ENCODE measurements at places on chromosomes 5 and 9. TPM values are rescaled to one million over a fixed set of nuclear protein-coding genes. Genes with fewer than 3 reads are reported as not detected.

The STK32A gene
- total RNA-seq, result 1.3 TPM

DNA sequence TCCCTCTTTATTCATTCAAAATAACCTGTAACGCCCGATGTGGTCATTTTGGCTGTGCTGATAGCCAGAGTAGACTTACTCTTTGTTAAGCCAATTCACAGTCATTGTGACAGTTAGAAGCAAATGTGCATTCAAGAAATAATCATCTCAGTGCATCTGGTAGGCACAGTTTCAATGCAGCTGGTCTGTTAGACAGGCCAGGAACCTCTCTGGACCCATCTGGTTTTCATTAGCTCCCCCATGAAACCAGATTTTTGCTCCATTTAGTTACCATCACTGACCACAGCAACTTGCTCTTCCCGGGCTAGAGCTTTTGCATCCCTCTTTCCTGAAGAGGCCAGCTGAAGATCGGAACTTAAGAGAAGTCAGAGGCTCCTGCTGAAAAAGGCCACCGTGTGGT, 284.2 kb downstream of the NSG2 start:
- peak; percentile 25 for DNase-seq

DNA sequence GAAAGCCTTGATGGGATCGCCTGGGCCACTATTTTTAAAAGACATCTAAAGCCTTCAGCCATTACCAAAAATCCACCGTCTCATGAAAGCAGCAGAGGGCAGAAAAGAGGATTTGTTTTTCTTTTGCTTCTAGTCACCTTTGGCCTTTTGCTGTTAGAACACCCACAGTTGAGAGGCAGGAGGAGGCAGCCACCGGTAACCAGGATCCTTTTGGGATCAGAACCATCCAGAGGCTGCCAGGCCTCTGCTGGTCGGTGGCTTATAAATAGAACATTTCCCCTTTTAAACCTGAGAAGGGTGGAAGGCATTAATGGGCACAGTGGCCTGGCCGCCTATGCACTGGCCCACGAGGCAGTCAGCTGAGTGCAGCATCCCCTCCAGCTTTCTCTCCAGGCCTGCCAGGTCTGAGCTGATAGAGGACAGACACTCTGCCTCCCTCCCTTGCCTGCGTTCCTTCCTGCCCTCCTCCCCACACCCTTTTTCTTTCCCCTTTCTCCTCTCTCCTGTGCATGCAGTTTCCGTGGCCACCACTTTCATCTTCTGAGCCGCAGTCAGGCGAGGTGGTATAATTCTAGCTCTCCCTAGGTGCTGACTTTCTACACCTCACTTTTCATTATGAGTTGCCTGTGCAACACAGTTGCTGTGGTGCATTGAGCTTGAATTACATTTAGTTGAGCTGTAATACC, 253.4 kb downstream of the ARHGAP26 start:
- peak; percentile 63 for DNase-seq

GRCh38 chr5:132251220-132251725, 6.2 kb upstream of the PDLIM4 start:
- peak; percentile 31 for DNase-seq

DNA sequence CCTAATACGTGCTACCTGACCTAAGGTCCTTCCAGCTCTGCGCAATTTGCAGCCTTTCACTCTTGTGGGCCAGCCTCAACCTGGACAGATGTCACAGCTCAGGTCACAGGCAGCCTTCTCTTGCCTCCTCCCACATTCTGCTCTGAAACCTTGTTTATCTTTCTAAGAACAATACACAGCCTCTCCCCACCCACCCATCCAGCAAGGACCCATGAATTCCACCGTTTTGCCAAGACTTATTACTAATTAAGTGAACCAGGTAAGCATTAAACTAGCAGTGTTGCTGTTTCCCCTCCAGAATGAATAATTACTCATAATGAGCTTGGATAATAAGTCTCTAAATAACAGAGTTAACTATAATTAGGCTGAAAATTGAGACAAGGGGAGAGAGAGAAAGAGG, 11.0 kb downstream of the FABP6 start:
- no peak for DNase-seq

All from GM23248 (cell line).